ENCODE measurements at places on chromosomes 4 and X.

DNA sequence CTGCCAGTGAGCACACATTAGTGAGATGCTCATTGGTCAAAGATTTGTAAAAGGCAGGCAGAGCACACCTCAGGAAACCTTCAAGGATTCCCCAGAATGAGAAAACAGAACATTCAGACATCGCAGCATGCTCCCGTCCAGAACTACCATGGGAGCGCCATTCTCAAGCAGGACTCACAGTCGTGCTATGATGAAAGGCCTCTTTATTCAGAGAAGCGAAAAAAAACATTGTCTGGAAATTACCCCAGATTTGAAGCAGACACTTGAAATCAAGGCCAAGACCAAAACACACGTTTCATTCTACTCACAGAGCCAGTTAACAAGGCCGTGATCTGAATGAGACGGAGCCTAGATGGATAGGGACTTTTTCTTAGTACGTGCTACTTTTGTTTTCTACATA is 961.8 kb upstream of the TENM3 start:
- DNase-seq: no peak

DNA sequence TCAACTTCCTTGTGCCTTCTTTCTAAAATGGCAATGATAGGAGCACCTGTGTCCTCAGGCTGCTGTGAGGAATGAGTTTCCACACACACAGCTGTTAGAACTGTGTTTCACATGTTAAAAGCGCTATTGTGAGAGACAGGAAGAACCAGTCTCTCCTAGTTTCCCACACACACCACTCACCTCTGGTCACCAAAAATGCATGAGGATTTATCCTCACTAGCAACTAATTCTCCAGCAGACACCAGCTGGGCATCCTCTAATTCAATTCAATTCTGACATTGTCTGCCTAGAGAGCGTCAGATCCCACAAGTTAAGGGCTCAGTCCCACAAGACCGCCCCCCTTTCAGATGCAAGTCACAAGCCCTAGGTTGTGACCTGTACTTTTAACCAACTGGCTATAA is 29.0 kb upstream of the SLC2A9 start:
- no peak for DNase-seq

DNA sequence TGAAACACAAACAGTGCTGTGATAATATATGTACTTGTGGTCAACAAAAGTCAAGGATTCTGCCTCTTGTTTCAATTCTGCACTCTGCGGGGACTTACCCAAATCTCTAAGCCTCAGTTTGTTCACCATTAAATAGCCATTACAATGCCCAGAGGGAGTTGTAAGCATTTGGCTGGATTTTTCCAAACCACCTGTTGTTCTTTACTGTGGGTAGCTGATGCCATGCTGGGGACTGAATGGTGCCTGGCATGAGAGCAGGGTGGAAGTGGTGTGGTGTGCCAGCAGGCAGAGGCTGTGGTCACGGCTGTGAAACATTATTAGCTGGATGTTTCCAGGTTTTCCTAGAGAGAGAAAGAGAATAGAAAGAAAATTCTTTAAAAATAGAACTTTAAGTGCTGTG is 60.7 kb upstream of the PAK3 start:
- DNase-seq: no peak

DNA sequence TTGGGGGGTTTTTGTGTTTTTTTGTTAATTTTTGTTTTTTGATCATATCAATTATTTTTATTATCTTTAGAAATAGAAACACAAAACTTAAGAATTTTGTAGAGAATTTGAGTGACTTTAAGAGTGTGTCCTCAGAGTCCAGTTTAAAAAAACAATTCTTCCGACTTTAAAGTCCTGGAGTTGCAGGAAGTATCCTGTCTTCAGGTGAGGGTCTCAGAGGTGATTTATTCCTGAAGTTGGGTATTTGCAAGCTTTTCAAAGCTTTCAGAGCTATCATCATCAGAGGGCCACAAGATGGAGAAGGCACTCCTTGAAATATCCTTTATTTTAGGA is 23.0 kb downstream of the TLR10 start:
- DNase-seq: no peak

DNA sequence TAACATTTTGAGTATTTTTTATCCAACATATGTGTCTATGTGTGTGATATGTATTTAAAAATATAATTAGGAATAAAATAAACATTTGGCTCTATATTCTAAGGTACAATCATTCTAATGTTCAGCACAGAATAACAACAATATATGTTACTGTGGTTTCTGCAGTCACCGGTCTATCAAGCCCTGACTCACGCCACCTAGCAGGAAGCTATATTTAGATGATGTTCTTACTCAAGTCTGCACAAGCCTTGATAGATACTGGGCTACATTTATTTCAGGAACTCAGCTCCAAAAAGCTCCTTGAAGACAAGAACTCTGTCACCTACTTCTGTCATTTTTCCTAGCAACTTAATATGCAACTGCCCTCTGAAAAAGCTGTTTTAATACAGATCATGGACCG is 152.0 kb upstream of the FTHL17 start:
- no peak for DNase-seq

DNA sequence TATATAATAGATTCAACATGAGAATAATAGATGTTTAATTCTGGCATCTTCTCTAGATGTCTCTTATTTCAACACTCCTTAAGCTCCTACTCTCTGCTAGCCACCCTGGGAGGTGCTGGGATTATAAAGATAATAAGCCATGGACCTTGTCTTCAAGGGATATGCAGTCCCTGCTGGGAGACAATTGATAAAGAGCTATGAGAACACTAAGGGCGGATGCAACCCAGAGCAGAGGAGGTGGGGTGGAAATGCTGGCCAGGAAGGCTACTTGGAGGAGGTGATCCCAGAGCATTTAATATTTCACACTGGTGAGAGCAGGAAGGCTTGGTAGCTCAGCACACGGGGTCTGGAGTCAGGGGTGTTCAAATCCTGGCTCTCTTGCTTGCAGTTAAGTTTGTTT is 18.3 kb upstream of the PGRMC2 start:
- DNase-seq: no peak

DNA sequence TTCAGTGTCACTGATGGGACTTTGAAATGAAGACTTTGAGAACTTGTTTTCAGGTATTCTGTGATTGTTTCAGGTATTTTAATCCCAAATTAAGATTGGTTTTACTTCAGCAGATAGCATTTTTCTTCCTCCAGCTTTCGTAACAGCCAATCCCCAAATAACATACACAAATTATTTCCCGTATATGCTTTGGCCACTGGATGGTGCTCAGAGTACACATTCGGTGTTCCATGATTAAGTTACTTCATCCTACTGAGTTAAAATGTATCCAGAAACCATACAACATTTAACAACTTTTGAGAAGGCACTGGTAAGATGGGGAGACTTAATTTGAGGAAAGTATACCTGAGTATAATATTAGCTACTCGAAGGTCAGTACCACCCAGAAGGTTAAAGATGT is 233.4 kb upstream of the FAM47A start:
- peak; percentile 3 for DNase-seq

GRCh38 chr4:109174224-109174953 is 128.1 kb downstream of the COL25A1 start:
- no peak for DNase-seq
